ENCODE measurements at places on chromosomes 12 and 14.

GRCh38 chr14:49637534-49638078, 2.6 kb upstream of the DNAAF2 start:
- no peak for DNase-seq

GRCh38 chr14:75141967-75142366, 15.1 kb upstream of the NEK9 start:
- DNase-seq, result no peak

- no peak for DNase-seq
Observed at GRCh38 chr14:77590845-77591485, 25.5 kb downstream of the SPTLC2 start.

DNA sequence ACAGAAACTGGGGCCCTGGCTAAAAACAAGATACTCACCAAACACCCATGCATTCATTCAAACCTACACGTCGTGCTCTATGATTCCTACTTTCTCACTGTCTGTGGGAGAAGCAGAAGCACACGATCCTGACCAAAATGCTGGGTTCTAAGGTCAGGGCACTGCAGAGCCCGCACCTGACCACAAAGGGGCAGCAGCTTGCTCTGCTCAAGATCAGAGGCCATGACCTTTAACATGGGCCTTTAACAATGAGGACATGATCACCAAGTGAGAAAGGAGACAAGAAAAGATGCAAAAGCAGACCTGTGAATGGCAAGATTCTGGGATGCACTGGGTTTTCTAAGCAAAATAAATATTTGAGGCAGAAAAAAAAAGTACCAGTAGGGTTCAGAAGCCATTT, 40.1 kb upstream of the VPS33A start:
- no peak for DNase-seq

DNA sequence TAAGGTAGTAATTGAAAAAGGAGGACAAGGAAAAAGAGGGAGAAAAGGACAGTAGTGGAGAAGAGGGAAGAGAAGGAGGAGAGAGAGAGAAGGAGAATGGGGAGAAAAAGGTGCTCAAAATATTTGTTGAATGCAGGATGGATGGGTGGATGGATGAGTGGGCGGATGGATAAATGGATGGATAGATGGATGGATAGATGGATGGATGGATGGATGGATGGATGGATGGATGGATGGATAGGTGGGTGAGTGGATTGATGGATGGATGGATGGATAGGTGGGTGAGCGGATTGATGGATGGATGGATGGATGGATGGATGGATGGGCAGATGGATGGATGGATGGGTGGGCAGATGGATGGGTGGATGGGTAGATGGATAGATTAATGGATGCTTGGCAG, 21.3 kb upstream of the C14orf132 start:
- DNase-seq, result no peak

Measured in fibroblast of skin of left biceps (primary cell).